H9 (cell line): ENCODE measurements at places on chromosomes 7 and 10.

DNA sequence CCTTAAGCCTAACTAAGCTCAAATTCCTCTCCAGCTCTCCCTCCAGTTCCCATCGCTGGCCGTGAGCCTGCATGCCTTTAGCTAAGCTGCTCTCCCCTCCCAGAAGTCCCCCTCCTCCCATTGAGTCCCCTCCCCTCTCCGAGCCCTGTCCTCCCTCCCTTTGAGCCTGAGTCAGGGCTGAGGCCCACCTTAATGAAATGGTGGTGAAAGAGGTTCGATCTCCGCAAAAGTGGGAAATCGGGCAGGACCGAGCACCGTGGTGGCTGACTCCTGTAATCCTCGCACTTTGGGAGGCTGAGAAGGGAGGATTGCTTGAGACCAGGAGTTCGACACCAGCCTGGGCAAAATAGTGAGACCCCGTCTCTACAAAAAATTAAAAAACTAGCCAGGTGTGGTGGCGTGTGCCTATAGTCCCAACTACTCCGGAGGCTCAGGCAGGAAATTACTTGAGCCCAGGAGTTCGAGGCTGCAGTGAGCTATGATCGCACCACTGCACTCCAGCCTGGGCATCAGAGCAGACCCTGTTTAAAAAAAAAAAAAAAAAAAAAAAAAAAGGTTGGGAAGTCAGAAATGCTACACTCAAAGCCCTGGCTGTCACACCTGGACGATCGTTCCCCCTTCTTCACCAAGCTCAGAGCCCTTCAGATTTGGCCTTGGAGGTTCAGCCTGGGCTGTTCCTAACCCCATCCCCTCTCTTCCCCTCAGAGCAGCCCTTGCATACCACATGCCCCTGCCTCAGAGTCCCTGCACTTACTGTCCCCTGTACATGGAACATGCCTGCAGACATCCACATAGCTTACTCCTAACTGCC lies 995 bp upstream of the CLDN3 start:
- no peak for DNase-seq

- peak; percentile 84 for DNase-seq
These were observed 47.6 kb downstream of the STEAP1B start for GRCh38 chr7:22452142-22452959.

GRCh38 chr7:117836-118614 lies 74.3 kb upstream of the FAM20C start:
- no peak for DNase-seq

GRCh38 chr7:73851410-73852338 lies 9.3 kb upstream of the TMEM270 start:
- DNase-seq = no peak

DNA sequence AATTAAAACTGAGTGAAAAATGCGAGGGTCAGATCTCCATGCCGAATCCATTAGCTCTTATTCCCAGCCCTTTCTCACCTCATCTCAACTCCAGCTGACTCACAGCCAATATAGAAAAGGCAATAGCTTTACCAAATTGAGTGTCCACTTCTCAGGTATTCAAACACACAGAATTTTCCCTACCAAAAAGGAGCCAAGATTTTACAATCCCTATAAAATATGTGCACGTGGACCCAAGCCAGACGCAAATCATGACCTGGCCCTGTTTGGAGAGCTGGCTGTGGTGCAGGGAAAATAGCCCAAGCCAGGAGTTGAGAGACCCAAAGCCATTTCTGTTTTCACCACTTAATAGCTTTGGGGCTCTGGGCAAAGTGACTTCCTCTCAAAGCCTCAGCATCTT lies 379.7 kb upstream of the AUTS2 start:
- DNase-seq = no peak

- no peak for DNase-seq
These were observed 178.4 kb downstream of the HERPUD2 start for GRCh38 chr7:35516498-35516897.

GRCh38 chr7:139627831-139628230 lies 104.3 kb downstream of the CLEC2L start:
- no peak for DNase-seq

DNA sequence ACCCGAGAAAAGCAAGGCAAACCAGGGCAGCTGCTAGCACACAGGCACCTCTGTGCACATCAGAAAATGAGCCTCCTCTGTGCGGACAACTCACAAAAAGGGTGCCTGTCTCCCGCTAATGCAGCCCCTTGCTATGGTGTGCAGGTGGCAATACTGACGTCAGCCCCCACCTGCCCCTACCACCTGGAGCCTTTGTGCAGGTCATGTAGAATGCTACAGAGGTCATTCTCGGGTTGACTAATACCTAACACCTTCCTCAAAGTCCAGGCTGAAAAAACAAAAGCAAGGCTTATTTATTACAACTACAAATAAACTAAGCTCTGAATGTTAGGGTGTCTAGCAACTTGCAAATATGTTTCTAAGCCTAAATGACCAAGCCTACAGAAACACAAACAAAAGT lies 13.9 kb downstream of the PIP4K2A start:
- no peak for DNase-seq

GRCh38 chr10:612696-613095 lies 76.8 kb downstream of the DIP2C start:
- DNase-seq = no peak

- DNase-seq = no peak
These were observed 739.4 kb upstream of the IGFBP3 start for GRCh38 chr7:46660402-46660980.

DNA sequence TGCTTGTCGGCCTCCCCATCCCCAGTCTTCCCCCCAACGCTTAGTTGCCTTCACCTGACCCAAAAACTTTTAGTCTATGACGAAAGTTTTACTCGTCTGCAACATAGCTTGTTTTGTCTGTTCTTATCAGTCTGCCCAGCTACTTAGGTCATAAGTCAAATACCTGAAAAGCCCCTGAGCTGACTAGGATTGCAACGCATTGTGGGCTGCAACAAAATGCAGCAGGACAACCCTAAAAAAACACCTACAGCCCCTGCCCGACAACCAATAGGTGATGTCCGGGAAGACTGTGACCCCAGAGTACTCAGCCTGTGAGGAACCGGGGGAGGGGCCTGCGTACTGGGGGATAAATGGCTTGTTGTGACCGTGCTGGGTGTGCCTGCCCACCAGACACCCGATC lies 19.3 kb upstream of the GPER1 start:
- DNase-seq = no peak

DNA sequence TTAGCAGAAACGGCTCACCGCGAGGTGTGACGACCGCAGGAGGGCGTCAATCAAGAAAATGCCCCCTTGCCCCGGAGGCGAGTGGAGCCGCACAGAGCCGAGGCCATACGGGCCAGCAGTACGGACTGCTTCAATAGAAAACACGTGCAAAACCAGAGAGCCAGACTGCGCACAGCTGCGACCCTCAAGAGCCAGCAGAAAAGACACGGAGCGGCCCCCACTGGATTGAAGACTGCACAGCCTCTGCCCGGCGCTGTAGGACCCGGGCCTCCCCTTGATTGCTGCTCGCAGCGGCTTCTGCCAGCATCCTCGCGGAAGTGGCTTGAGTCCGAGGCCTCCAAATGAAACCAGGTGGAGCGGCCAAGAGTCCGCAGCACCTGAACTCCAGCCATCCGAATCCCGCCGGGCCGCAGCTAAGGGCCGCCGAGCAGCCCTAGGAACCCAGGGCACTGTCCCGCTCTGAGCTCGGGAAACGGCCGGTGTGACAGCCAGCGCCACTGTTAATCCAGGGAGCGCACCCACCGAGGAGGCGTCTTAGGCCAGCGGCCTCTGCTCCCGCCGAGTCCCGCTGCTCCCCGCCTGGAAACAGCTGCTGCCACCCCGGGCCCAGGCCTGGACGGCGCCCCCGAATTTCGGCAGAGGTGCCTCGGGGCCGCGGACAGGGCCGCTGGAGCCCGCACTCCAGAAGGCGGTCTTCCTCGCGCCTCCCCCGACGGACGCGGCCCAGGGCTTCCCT lies 660 bp upstream of the HHEX start:
- peak; percentile 61 for DNase-seq

GRCh38 chr10:6416892-6417512 lies 163.1 kb downstream of the PRKCQ start:
- DNase-seq = no peak

DNA sequence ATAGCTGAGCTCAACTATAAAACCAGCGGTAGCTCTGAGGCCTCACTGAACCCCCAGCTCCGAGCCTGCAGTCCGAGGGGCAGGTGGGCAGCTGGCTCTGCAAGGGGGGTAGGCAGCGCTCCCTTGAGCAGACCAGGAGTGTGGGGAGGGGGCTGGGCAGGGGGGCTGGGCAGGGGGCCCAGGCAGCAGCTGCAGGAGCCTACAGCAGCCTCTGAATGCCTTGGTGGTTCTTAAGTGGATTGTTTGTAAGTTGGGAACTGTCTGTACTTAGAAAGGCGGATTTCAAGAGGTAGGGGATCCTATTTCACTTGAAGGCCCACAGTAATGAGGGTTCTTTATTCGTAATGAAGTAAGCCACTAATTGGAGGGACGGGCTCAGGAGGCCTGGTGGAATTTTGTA lies 72.3 kb downstream of the ICA1 start:
- peak; percentile 36 for DNase-seq

DNA sequence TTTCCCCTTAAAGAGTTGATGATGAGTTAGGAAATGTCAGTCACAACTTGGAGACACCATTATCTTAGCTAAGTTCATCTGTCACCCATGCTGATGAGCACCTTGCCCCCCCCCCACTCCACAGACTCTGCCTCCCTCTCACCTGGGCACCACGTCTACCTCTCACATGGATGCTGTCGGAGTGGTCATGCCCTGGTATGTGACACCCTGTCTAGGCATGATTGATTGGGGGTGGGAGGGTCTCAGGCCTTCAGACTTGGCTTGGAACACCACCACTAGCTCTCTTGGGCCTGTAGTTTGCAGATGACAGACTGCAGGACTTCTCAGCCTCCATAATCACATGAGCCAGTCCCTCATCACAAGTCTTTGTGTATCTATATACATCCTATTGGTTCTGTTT lies 78.0 kb downstream of the WDR37 start:
- no peak for DNase-seq

- no peak for DNase-seq
These were observed 584.7 kb upstream of the SORCS1 start for GRCh38 chr10:107749235-107749634.

- DNase-seq = no peak
These were observed 133.0 kb upstream of the AUTS2 start for GRCh38 chr7:69465262-69465661.

- DNase-seq = no peak
These were observed 2.8 kb downstream of the LGI1 start for GRCh38 chr10:93760490-93760889.

GRCh38 chr10:101295261-101295660 lies 58.7 kb upstream of the BTRC start:
- DNase-seq = no peak

- no peak for DNase-seq
These were observed 4.0 kb downstream of the OPN4 start for GRCh38 chr10:86658261-86658741.

- no peak for DNase-seq
These were observed 86.7 kb upstream of the IL6 start for GRCh38 chr7:22640269-22640668.

DNA sequence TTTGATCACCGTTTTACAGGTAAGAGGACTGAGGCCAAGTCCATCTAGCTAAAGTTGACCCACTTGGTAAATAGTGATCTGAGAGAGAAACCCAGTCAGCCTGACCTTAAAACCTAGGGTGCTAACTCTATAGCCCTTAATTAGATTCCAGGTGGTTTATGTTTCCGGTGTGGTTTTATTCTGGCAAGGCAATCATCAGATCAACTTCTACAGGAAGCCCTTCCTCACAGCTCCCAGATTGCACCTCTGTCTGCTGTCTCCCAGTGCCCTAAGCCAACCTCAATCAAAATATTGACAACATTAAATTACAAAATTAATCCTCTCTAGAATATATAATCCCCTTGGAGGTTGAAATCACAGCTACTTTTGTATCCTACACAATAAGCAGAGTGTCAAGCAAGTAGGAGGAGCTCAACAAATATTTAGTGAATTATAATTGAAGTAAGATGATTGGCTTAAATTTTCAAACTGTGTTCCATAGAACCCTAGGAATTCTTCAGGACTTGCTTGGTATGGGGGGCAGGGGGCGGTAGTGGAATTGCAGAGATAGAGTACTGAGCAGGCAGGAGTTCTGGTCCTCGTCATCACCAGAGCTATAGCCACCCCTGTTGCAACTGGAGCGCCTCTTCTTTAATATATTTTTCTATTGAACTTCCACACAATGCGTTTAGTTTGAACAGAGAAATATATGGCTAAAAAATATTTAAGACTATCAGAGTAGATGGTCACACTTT lies 692.8 kb upstream of the LRRN3 start:
- no peak for DNase-seq

GRCh38 chr7:132575419-132575981 lies 770 bp downstream of the PLXNA4 start:
- DNase-seq = peak; percentile 59

- no peak for DNase-seq
These were observed 18.3 kb downstream of the MDFIC start for GRCh38 chr7:114940220-114940619.

- no peak for DNase-seq
These were observed 39.9 kb downstream of the TPST1 start for GRCh38 chr7:66245008-66245407.

DNA sequence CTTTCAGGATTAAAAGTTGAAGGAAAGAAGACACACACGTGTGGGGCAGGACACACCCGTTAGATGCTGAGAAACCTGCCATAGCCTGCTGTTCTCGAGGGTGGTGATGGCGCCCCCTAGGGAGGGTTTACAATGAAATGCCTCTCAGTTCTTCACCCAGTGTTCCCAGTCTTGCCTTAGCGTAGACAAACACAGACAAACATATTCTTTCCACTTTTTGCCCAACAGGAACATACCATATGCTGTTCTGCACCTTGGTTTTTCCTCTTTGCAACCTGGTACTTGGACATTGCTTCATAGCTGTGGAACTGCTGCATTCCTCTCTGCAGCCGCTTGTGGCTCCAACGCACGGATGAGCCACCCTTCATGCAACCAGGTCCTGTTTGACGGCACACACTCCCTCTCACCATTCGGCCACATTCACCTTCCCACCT lies 23.3 kb upstream of the HSPA12A start:
- peak; percentile 48 for DNase-seq

DNA sequence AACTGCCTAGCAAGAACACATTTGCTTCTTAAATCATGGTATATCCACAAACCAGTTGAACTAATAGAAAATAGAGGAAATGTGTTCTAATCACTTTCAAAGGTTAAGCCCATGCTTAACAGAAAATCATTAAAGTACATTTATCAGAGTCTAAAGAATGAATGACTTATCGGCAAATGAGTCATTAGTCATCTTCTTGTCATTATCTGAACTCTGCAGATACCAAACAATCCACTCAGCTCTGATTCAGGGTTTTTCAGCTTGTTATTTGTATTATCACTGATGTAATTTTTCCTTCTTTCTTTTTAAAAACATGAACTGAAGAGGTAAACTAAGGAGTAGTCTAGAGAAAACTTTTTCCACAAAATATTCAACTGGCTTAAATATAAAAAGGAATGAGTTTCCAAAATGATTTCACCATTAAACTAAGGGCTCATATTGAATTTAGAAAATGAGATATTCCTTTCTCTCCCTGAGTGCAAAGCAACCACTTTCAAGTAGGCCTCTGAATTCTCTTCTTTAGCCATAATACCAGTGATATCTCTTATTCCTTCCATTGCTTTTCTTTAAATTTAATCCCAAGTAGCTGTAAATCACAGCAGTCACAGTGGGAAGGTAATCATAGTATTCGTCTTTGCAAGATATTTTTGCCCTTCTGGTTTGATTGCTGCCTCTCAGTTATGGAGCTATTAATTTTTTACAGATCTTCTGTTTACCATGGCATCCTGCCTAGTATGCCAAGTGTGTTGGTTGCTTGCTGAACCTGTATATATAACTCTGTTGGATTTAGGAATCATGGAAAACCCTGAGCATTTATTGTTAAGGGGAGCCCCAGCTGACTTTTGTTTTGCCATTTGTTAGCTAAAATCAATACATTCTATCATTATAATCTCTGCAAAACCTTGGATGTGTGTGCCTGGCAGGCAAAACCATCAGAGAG lies 125.1 kb downstream of the THSD7A start:
- DNase-seq = no peak
